Activated CD8-positive, alpha-beta T cell treated with anti-CD3 and anti-CD28 coated beads, Interleukin-2, amount 10 ng/mL, durations not matched to agents 7 days and 5 days (primary cell): ENCODE measurements at places on chromosomes 13 and 19. TPM values are rescaled to one million over a fixed set of nuclear protein-coding genes. Genes with fewer than 3 reads are reported as not detected.

The LILRA2 gene
- not detected for total RNA-seq

The PGPEP1 gene
- 34.5 TPM for total RNA-seq

The CEACAM21 gene
- total RNA-seq, result 41.8 TPM

The TUBB4A gene
- total RNA-seq, result 6.9 TPM

The LRP3 gene
- total RNA-seq, result not detected

The TRPC4 gene
- total RNA-seq, result not detected

The YJEFN3 gene
- 10.6 TPM for total RNA-seq

The LILRB1 gene
- 0.91 TPM for total RNA-seq

The GFY gene
- not detected for total RNA-seq

DNA sequence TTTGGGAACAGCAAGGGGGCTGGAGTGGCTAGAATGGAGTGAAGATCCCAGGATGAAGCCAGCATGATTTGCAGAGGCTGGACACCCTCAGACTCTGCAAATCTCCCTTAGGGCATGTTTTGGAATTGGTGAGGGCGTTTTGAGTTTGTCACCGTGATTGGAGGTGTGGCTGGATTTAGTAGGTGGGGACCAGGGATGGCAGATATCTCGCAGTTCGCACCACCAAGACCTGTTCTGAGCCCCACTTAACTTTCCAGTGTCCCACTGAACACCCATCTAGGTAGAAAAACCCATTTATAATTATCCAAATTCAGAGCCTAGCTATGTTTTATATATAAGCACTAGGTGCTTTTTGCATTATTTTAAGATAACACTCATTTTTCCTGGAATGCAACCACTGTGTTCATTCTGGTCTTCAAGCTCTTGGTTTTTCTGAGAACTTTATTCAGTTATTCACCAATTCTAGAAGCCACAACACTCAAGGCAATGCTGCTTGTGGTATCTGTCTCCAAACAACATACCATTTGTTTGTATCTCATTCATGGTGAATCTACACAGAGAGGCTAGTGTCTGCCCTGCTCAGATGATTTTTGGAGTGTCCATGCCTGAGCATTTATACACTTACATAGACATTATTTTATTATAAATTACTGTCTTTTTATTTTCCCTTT is 3.0 kb upstream of the NANOS2 start:
- no peaks in the 10 kb centered on the region for H3K36me3 ChIP-seq
- peak; percentile 69 for DNase-seq
- H3K4me1 ChIP-seq, result peaks cover 49% of the 10 kb centered on the region

- DNase-seq, result no peak
- H3K4me1 ChIP-seq, result no peaks in the 10 kb centered on the region
- H3K4me3 ChIP-seq, result no peak overlapping the region
- H3K27ac ChIP-seq, result no peak overlapping the region
- peaks cover 9% of the 10 kb centered on the region for H3K27me3 ChIP-seq
- no peaks in the 10 kb centered on the region for H3K36me3 ChIP-seq
Observed at GRCh38 chr13:43134868-43135267, 111.5 kb downstream of the DNAJC15 start.

DNA sequence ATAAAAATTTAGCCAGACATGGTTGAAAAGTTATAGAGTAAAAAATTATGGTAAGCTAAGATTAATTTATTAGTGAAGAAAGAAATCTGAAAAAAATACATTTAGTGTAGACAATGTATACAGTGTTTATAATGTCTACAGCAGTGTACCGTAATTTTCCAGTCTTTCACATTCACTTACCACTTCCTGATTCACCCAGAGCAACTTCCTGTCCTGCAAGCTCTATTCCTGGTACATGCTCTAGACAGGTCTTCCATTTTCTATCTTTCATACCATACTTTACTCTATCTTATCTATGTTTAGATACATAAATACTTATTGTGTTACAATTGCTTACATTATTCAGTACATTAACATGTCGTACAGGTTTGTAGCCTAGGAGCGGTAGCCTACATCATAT is 1387.8 kb upstream of the ATXN8OS start:
- H3K27me3 ChIP-seq, result no peaks in the 10 kb centered on the region
- H3K27ac ChIP-seq, result no peak overlapping the region
- no peak for DNase-seq
- H3K36me3 ChIP-seq, result no peaks in the 10 kb centered on the region
- H3K4me3 ChIP-seq, result no peak overlapping the region

GRCh38 chr19:40342644-40343311 is 5.4 kb downstream of the C19orf47 start:
- peak overlapping the region; percentile 25 for H3K27ac ChIP-seq
- H3K27me3 ChIP-seq, result no peaks in the 10 kb centered on the region
- no peak overlapping the region for H3K4me3 ChIP-seq
- peaks cover 10% of the 10 kb centered on the region for H3K36me3 ChIP-seq
- DNase-seq, result no peak

- peaks cover 3% of the 10 kb centered on the region for H3K27me3 ChIP-seq
- no peaks in the 10 kb centered on the region for H3K36me3 ChIP-seq
- no peak overlapping the region for H3K27ac ChIP-seq
- H3K4me3 ChIP-seq, result no peak overlapping the region
- no peak for DNase-seq
Observed at GRCh38 chr19:3129112-3129511, 6.7 kb upstream of the GNA15 start.

GRCh38 chr19:18044825-18045304 is 36.9 kb downstream of the ARRDC2 start:
- DNase-seq, result peak; percentile 96
- peak overlapping the region; percentile 88 for H3K27ac ChIP-seq
- peak overlapping the region; percentile 58 for H3K4me3 ChIP-seq
- peaks cover 3% of the 10 kb centered on the region for H3K36me3 ChIP-seq

GRCh38 chr19:19663256-19664120 is at the start of gene ATP13A1:
TSS of gene ATP13A1 (minus strand) at chr19:19663676. CDS start at chr19:19663666, 10 bp downstream.
- H3K4me3 ChIP-seq, result peak within 1 kb of the TSS; percentile 93
- H3K27me3 ChIP-seq, result no peaks in the 10 kb centered on the region
- peak; percentile 96 for DNase-seq
- peaks cover 48% of the 10 kb centered on the region for H3K36me3 ChIP-seq
- H3K27ac ChIP-seq, result peak within 1 kb of the TSS; percentile 98

DNA sequence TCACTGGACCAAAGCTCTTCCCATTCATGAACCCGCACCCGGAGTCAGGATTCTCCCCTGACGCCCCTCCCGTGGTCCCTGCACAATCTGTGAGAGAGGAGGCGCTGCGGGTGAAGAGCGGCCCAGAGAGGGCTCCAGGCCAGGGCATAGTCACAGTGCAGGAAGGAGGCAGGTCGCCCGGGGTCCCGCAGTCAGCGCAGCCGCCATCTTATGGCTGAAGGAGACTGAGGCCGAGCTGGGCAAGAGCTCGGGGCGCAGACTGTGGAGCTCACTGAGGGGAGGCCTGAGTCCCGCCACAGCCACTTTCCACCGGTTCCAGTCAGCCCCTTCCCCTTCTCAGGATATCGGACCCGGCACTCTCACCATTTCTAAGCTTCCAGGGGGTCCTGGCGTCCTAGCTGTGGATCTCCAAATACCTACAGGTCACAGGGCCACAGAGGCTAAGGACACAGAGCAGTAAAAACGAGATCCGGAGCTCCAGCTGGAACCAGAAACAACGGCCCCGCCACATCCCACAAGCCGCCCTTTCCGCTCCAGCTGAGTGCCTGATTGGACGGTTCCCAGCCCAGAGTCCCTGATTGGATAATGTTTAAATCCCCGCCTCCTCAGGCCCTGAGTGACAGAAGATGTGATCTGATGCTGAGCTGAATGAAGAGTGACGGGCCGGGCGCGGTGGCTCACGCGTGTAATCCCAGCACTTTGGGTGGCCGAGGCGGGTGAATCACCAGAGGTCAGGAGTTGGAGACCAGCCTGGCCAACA is at the start of gene ZNF99:
Gene ZNF99, minus strand, starts transcription at position 501 of the 760 bp plus-strand sequence. Its CDS starts 135 bp downstream, at position 366.
- no peaks in the 10 kb centered on the region for H3K27me3 ChIP-seq
- H3K4me1 ChIP-seq, result no peaks in the 10 kb centered on the region
- no peak within 1 kb of the TSS for H3K27ac ChIP-seq
- no peak for DNase-seq
- no peak within 1 kb of the TSS for H3K4me3 ChIP-seq

DNA sequence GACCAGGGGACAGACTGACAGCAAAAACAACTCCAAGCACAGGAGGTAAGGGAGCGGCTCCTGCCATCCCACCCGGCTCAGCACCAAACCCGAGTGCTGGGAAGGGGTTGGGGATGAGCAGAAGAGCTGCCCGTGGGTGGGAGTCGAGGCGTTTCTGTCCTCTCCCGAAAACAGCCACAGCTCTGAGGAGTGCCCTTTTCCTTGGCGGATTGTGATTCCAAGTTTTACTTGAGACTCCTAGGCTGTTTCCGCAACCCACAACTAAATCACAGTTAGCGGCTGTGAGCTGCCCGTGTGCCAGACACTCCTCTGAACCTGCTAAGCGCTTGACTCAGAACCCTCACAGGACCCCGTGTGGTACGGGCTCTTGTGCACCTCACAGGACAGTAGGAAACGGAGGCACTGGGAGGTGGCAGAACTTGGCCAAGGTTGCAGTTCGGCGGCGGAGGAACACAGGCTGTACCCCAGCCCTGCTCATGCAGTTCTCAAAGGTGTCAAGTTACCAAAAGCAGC is 21.4 kb downstream of the CFAP97D2 start:
- no peak overlapping the region for H3K4me3 ChIP-seq
- H3K27me3 ChIP-seq, result peaks cover 3% of the 10 kb centered on the region
- peaks cover 13% of the 10 kb centered on the region for H3K4me1 ChIP-seq
- H3K36me3 ChIP-seq, result peaks cover 3% of the 10 kb centered on the region

GRCh38 chr19:50909240-50910070 is 1.7 kb downstream of the KLK4 start:
- H3K4me3 ChIP-seq, result no peak overlapping the region
- H3K4me1 ChIP-seq, result peaks cover 1% of the 10 kb centered on the region
- peaks cover 41% of the 10 kb centered on the region for H3K27me3 ChIP-seq
- DNase-seq, result peak; percentile 43

GRCh38 chr19:10915130-10916091 is 13.0 kb downstream of the YIPF2 start:
- no peaks in the 10 kb centered on the region for H3K27me3 ChIP-seq
- no peak overlapping the region for H3K27ac ChIP-seq
- DNase-seq, result no peak
- no peaks in the 10 kb centered on the region for H3K4me1 ChIP-seq
- H3K4me3 ChIP-seq, result no peak overlapping the region

DNA sequence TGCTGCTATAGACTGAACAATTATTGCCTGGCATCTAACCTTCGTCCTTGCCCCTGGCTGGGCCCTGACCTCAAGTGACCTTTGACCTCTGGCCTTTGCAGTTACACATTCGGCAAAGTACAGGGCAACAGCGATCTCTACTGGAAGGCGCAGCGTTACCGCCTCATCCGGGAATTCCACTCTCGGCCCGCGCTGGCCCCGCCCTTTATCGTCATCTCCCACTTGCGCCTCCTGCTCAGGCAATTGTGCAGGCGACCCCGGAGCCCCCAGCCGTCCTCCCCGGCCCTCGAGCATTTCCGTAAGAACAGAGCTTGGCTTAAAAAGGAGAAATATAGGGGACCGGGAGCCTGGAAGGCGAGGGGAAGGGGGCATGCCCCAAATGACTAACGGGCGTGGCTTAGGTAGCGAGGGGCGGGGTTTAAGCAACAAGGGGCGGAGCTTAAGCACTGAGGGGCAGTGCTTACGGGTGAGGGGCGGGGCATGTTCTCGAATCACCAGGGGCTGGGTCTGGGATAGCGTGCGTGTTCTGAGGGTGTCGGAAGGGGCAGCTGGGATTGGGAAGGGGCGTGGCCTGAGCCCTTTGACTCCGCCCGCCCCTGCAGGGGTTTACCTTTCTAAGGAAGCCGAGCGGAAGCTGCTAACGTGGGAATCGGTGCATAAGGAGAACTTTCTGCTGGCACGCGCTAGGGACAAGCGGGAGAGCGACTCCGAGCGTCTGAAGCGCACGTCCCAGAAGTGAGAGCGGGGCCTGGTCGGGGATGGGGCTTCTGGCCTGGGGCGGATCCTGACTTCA is 52.7 kb downstream of the TRPM4 start:
- peaks cover 15% of the 10 kb centered on the region for H3K4me1 ChIP-seq

- no peak overlapping the region for H3K4me3 ChIP-seq
- DNase-seq, result no peak
- no peaks in the 10 kb centered on the region for H3K36me3 ChIP-seq
- no peaks in the 10 kb centered on the region for H3K27me3 ChIP-seq
- H3K27ac ChIP-seq, result no peak overlapping the region
- H3K4me1 ChIP-seq, result no peaks in the 10 kb centered on the region
Observed at GRCh38 chr13:70188567-70188966, 80.3 kb upstream of the KLHL1 start.

DNA sequence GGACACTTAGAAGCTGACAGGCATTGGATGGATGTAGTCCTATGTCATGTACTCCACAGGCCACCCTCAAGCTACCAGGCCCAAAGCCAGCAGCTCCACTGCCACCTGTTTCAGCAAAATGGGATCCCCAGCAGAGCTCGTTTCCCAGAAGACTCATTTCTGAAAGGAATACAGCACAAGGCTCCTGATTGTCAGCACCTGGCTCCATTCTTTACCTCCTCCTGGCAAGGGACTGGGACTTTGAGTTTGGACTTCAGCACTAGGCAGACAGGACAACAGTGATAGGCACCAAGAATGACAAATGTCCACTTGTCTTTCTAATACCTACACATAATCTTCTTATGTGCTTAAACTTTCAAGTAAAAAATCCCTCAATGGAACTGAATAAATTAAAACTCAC is 150.4 kb upstream of the RXFP2 start:
- H3K4me3 ChIP-seq, result no peak overlapping the region
- no peaks in the 10 kb centered on the region for H3K36me3 ChIP-seq
- H3K27me3 ChIP-seq, result no peaks in the 10 kb centered on the region
- no peak for DNase-seq
- no peak overlapping the region for H3K27ac ChIP-seq

GRCh38 chr19:41925208-41926003 is 2.8 kb downstream of the ERFL start:
- no peak overlapping the region for H3K4me3 ChIP-seq
- H3K27me3 ChIP-seq, result peaks cover 23% of the 10 kb centered on the region
- no peak for DNase-seq
- H3K4me1 ChIP-seq, result peaks cover 20% of the 10 kb centered on the region
- H3K36me3 ChIP-seq, result no peaks in the 10 kb centered on the region

DNA sequence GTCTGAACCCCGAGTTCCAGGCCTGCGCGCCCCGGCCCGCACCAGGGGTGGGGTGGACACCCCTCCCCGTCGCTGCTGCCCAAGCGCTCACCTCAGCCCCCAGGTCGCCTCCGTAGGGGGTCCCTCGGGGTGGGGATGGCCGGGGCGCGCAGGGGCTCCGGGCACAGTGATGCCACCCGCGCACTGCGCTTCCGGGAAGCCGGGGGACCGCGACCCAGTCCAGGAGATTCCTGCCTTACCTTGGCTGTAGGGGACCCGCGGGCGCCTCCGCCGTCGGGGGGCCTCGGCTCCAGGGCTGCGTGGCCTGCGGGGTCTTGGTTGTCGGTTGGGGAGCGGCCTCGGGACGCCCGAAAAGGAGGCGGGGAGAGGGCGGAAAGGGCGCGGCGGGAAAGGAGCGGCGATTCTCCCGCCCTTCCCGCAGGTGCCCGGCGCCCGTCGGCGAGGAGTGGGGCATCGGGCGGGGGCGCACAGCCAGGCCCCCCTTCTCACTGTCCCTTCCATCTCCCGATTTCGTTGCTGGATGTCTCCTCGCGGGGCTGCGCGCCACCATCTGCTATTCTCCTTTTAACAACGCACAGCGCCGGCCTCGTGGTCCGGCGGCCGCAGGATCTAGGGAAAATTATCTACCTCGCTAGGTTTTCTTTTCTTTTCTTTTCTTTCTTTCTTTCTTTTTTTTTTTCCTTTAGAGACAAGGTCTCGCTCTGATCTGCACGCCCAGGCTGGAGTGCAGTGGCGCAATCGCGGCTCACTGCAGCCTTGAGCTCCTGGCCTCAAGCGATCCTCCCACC is at the start of gene KEAP1:
Gene KEAP1, minus strand, starts transcription at position 355 of the 788 bp plus-strand sequence. CDS start 3,323 bp downstream, outside the sequence.
- no peaks in the 10 kb centered on the region for H3K27me3 ChIP-seq
- H3K4me3 ChIP-seq, result peak within 1 kb of the TSS; percentile 88
- H3K36me3 ChIP-seq, result peaks cover 23% of the 10 kb centered on the region
- peaks cover 41% of the 10 kb centered on the region for H3K4me1 ChIP-seq
